Coronary artery (tissue), 2 donors: ENCODE measurements at places on chromosomes 11 and 22.

GRCh38 chr11:19995145-19995544 lies 165.1 kb downstream of the DBX1 start:
- DNase-seq: no peak

- DNase-seq: peak; percentile 97
These were observed 37.3 kb upstream of the RBFOX2 start for GRCh38 chr22:36065775-36066544.

DNA sequence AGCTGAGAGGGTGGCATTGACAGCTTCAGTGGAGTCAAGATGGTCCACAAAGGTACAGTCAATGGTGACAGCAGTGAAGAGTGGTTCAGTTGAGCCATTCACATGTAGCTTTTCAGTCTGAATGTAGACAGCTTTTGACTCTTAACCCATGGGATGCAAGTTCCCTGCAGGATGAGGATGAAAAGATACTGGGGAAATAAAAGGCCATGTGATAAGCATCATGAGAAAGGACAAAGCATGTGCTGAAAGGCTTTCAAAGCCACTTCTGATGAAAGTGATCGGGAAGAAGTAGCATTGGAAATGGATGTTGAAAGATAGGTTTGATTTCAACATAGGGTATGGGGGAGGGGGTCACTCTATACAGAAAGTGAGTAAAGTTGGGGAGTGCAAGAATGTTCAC lies 182.9 kb downstream of the ETS1 start:
- DNase-seq: no peak

- peak; percentile 79 for DNase-seq
These were observed at the start of gene MTFP1 for GRCh38 chr22:30425616-30426387. Gene MTFP1, plus strand, starts transcription at chr22:30425768. Its CDS starts 112 bp downstream, at chr22:30425880.

GRCh38 chr11:10625281-10625981 lies 57.0 kb upstream of the LYVE1 start:
- peak; percentile 72 for DNase-seq
